ENCODE measurements at places on chromosomes 5 and 9.

DNA sequence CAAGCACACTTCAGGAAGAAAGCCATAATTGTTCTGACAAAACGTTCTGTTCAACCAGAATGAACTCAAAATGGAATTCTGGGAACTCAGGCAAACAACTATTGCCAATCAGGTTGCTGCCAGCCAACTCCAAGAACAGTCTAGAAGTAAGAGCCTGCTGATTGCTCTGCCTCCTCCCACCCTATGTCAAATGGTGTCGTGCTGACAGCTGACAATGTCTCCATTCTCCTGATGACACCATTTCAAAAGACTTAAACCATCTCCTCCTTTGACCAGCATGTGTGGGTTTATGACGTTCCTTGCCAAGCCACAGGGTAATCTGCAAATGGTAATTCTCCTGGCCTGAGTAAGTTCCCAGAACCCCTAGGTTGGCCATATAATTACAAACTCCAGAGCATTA is 21.9 kb upstream of the PLIN2 start:
- DNase-seq = no peak

DNA sequence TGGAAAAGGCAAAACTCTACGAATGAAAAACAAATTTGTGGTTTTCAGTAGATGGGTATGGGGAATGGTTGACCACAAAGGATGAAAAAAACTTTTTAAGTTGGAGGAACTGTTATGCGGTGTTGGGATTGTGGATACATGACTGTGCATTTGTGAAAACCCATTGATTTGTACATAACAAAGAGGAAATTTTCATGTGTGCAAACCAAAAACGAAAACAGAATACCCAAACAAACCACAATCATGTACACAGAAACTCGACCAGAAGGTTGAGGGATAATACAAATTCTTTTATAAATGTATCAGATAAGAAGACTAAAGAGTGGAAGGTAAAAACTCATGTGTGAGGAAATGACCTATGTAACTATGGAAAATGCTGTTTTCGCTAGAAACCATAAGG is 1012.4 kb downstream of the CDH18 start:
- DNase-seq = no peak

DNA sequence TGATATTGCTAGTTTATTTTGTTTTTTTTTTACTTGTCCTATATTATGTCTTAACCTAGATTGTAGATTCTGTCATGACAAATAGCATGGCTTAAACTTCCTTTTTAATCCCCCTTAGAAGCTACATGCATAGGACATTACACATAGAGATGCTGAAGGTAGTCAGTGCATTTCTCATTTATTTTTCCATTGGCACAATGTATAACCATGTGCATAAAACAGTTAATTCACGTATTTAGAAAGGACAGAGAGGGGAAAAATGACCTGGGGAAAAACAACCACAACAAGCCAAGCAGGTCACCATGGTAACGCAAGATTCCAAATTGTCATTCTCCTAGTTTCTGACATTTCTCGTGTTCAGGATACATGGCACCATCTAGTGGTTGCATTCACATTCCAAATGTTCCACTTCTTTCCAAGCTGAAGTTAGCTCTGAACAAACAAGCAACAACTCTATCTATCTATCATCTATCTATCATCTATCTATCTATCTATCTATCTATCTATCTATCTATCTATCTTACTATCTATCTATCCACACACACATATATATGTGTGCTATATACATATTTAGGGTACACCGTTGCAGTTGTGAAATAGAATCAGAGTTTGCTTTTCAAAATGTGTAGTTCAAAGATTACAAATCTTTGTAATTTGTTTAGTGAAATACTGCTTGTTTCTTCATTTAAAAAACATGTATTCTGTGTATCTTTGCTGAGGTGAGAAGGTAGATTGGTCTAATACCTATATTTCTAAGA is 487.2 kb upstream of the ST8SIA4 start:
- no peak for DNase-seq

GRCh38 chr5:39761199-39761950 is 336.6 kb upstream of the DAB2 start:
- no peak for DNase-seq

DNA sequence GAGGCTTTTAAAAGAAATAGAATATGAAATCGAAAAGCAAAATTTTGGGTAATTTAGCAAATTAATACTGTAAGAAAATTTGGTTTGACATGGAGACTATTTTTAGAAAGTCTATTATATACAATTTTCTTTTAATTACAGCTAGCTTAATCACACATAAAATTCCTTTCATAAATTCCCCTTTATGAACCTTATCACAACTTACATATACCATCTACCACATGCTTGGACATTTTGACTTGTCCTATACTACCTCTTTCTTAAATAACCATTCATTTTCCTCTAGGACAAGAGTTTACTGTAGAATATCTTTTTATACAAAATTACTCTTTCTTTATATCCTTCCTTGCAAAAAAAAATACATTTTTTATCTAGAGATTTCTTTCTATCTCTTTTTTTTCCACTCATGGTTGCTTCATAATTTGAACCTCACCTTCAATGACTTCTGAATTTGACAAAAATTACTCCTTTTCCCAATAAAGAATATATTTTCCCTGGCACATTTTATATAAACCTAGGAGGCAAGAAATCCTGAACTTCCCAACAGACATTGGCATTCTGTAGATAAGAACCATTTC is 34.0 kb upstream of the SYK start:
- DNase-seq = no peak

GRCh38 chr9:93818827-93819472 is 136.2 kb downstream of the BARX1 start:
- no peak for DNase-seq

DNA sequence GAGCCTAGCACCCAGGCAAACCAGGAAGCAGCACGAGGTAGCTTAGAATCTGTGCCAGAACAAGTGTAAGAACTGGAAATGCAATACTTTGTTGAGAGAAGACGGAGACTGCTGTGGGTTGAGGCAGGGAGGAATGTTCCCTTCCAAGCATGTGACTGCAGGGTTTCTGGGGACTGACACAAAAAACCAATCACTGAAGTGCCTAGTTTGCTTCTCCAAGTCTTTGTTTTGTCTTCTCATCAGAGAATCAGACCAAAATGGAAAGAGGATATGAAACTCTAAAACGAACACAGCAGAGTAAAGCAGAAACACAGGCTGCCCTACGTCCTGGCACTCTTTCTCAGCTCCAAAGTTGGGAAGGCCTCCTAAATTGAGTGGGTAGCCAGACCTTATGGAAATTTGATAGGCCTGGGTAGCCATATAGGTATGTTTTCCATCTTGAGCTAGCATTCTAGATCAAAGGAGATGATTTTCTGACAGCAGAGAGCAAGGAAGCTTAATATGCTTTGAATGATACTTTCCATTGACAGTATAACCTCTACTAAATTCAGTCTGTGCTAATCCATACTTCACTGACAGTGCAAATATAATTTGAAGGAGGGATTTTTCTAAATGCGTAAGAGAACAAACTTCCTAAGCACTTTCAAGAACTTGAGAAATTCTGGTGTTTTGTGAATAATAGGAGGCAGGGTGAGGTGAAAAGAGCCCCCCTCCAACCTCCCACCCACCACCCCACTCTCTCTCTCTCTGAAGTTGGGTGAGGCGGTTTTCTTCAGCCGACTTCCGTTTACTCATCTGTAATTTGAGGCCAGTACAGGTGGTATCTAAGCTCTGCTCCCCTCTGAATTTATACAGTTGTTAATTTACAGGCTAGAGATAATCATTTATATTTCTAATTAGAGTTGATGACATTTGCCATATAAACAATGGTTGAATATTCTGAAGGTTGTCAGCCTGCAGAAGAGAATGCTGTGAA is 5.5 kb downstream of the ADRB2 start:
- DNase-seq = no peak

GRCh38 chr5:145462525-145462924 is 372.6 kb downstream of the PRELID2 start:
- no peak for DNase-seq

DNA sequence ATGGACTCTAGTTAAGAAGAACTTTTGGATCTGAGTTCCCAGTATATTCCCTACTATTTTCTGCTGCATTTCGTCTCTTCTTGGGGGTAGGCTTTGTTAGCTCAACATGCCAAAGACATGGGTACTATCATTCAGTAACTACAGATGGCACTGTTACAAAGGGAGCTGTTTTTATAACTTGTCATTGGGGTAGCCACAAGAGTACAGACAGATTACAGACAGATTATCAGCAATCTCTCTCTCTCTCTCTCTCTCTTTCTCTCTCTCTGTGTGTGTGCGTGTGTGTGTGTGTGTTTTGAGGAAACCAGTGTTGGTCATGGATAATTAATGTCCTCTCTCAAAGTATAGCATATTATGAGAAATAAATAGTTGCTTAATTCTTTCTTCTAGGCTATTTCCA is 116.1 kb downstream of the WDR70 start:
- no peak for DNase-seq

GRCh38 chr9:32455738-32456137 is 70.3 kb downstream of the RIGI start:
- DNase-seq = no peak

DNA sequence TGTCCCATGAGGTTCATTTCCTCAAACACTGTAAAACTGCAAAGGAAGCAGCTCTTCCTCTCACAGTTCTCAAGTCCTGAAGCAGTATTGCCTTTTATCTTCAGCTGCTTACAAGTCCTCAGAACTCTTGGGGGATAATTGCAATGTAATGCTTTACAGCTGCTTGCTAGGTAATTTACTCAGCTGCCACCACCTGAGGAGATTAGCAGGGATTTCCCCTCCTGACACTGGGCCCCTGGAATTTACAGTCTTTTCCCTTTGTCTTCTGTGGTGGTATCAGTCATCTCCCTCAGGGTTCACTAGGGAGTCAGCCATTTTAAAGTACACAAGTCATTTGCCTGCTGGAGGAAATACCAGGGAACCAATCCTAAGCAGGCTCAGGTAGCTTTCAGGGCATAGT is 754.3 kb upstream of the GRAMD2B start:
- DNase-seq = no peak

DNA sequence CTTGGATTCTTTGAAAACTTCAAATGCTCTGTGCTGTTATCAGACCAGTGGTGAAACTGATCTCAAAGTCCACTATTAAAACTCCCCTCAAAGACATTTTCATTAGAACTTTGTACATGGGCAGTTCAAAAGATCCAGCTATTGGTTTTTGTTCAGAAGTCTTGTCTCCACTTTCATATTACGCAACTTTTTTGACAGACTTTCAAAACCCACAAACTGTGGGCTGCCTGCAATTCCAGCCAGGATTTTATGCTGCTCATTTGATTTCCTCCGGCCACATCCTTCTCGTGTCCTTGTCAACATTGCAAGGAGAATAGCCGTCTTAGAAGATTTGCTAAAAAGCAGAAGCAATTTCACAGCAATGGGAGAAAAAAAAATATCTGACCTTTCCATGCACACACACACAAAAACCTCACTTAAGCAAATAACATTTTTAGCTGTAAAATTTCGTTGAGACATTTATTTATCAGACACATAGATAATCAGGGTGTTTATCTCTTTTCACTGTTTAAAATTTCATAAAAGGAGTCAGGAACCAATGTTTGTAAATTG is 1990.5 kb downstream of the MAT2B start:
- DNase-seq = no peak

DNA sequence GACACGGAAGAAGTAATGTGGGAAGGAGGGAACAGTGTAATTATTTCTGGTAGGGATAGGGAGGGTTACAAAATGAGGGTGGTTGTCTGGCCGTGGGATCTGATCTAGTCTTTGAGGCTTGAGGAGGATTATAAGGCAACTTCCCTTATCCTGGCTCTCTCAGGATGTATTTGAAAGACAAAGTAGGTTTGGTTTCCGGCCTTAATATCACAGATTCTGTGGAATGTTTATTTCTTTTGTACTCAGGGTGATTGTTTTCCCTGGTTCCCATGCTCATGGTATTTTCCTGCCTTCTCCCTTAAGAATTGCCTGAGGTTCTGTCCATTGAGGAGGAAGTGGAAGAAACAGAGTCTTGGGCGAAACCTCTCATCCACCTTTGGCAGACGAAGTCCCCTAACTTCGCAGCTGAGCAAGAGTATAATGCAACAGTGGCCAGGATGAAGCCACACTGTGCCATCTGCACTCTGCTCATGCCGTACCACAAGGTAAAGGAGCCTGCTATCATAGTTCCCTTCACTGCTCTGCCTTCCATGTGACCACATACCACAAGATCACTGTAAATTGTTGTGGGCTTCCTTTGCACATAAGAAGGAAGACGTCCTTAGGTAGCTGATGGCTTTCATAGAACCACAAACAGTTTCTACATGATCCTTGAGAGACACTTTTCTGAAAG is 253.8 kb downstream of the KDM4C start:
- DNase-seq = no peak
